ENCODE measurements at places on chromosomes 4 and X.

DNA sequence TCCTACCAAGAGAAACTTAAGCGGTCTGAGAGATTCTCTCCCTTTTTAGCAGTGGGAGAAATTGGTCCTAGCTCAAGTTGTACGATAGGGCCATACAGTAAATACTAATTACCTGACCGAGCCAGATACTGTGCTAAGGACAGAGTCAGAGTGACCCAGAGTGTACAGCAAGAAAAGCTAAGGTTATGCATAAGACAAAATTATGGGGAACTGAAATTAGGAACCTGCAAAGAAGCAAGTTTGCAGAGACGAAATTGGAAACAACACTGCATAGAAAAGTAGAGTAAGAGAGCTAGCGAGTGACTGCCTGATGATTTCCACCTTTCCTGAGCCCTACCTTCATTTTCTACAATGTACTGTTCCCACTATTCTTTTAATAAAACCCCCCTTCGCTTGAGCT lies 278.1 kb downstream of the NKX6-1 start:
- no peak for DNase-seq

DNA sequence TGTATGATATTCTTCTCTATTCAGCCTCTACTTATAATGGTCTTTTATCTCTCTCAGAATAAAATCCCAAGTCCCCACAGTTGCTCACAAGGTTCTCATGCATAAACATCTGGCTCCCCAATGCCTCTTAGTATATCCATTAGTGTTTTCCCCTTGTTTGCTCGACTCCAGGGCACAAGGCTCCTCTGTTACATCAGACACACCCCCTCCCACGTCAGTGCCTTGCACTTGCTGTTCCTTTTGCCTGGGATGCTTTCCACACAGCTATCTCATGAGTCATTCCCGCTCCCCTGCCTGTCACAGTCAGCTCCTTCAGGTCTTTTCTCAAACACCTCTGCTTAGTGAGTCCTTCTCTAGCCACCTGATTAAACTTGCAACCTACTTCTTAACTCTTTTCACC lies 260.2 kb downstream of the IL1RAPL1 start:
- DNase-seq: no peak

GRCh38 chr4:181004056-181004455 lies 1239.1 kb upstream of the TENM3 start:
- DNase-seq: no peak

- no peak for DNase-seq
Observed at GRCh38 chr4:6273661-6273990, 4.0 kb downstream of the WFS1 start.

GRCh38 chr4:188008377-188008776 lies 12.8 kb downstream of the ZFP42 start:
- no peak for DNase-seq

DNA sequence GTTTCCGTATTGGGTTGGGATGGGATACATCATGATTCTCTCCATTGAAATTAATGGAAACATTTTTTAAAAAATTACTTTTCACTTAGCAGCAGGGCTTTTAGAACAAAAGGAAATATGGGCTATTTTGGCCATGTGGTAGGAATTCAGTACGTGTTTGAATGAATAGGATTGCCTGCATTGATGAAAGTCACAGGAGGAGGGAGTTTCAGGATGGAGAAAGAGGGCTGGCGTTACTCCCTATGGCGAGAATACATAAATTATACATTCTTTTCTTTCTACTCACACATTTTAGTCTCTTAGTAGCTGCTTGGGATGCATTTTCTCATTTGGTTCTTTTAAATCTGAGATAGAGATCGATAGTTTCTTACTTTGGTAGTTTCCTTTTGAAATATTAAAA lies 100.3 kb upstream of the PDHA1 start:
- no peak for DNase-seq

DNA sequence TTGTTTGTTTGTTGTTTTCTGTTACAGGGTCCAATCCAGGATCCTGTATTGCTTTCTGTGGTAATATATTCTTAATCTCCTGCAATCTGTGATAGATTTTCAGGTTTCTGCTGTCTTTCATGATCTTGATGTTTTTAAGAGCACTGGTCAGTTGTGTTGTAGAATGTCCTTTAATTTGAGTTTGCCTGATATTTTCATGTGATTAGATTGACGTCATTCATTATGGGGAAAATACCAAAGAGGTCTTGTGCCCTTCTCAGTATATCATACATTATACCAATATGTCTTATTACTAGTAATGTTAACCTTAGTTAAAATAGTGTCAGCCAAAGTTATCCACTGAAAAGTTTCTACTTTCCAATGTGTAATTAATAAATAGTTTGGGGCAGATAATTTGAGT lies 929.3 kb downstream of the PCDH19 start:
- DNase-seq: no peak

GRCh38 chrX:34956916-34957315 lies 14.3 kb downstream of the FAM47B start:
- DNase-seq: no peak

DNA sequence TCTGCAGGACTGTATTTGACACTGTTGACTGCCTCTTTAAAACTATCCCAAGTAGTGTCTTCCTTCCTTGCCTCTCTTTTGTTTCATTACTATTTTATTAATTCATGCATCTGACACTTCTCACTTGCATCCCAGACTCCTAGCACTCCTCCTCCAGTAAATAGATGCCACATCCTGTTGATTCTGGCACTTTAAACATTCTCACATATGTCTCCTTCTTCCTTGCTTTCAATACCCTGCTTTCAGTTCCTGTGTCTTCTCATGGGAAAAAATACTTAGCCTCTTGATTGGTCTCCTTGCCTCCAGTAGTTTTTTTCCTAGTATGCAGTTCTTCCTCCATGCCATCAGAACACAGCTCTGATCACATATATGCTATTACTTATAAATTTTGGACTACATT lies 5.1 kb downstream of the RNF128 start:
- DNase-seq: no peak

DNA sequence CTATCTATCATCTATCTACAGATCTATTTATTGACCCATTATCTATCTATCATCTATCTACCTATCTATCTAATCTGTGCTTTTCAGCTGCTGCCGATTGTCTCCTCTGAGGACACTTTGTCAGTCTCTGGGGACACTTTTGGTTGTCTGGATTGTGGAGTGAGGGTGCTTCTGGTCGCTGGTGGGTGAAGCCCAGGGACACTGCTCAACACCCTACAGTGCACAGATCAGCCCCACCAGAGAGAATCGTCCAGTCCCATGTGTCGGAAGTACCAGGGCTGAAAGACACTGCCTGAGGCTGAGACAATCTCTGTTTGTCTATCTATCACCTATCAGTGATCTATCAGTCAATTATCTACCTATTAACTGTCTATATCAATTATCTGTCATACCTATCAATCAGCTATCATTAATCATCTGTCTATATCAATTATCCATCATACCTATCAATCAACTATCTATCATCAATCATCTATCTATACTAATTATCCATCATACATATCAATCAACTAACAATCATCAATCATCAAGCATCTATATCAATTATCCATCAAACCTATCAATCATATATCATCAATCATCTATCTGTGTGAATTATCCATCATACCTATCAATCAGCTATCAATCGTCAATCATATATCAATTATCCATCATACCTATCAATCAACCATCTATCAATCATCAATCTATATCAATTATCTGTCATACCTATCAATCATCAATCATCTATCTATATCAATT lies 70.0 kb upstream of the PPP2R3B start:
- DNase-seq: no peak

DNA sequence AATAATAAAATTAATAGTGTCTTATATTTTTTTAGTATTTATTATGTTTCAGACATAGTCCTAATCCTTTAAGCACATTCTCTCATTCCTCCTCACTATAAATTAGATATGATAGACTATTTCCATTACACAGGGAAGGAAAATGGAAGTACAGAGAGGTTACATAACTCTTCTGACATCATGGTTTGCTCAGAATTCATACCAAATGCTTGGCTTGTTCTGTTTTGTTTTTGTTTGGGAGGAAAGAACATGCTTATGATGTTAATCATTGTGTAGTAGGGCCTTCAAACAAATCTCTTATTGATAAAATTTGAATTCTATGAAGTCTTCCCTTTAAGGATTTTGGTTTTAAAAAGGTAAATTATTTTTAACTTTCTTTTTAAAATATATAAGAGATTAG lies 59.5 kb downstream of the RXFP1 start:
- DNase-seq: no peak

DNA sequence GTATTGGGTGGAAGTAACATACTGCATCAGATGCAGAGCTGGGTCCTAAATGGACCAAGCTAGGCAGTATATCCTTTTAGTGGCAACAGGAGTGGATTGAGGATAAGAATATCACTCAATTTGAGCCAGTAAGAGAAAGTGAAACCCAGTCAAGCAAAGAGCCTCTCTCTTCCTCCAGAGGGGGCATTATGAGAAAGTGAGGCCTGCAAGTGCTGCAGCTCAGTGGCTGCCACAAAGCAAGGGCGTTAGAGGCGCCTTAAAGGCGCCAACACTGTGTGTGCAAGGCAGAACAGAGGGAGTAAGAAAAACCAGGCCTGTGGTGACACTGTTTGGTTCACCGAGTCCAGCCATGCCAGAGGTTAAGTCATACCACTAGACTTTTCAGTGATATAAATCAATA lies 17.5 kb downstream of the STX18 start:
- peak; percentile 8 for DNase-seq

GRCh38 chrX:100819534-100819836 lies 706 bp upstream of the CSTF2 start:
- DNase-seq: no peak

GRCh38 chrX:54415534-54416350 lies 24.5 kb upstream of the TSR2 start:
- DNase-seq: no peak

DNA sequence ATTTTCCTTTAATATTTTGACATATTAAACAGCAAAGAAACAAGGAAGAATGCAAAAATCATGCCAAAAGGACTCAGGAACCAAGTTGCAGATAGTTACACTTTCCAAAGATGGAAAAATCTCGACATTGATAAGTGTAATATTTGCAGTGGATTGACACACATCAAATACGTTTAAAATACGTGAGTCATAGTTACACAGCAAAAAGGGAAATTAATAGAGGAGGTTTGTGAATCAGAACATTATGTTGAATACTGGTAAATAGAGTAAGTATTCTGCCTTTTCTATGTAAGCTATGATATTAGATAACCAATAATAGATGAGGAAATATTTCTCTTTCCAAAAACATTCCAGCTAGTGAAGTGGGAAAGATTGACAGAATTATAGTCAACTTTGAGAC lies 1761.3 kb upstream of the IGFBP7 start:
- DNase-seq: no peak

DNA sequence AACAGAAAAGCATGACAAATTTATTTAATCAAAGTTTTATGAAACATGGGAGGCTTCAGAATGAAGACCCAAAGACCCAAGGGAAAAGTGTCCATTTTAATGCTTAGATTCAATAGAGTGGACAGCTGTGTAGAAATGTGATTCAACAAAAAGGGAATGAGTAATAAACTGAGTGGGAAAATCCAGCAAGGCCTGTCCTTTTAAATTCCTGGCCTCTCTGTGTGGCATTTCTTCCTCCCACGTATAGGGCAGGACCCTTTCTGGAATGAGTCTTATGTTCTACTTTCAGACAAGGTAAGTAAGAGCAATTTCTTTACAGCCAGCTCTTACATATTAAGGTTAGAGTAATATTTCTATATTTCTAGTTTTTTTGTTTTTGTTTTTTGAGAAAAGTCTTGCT lies 14.5 kb downstream of the AASDH start:
- no peak for DNase-seq

DNA sequence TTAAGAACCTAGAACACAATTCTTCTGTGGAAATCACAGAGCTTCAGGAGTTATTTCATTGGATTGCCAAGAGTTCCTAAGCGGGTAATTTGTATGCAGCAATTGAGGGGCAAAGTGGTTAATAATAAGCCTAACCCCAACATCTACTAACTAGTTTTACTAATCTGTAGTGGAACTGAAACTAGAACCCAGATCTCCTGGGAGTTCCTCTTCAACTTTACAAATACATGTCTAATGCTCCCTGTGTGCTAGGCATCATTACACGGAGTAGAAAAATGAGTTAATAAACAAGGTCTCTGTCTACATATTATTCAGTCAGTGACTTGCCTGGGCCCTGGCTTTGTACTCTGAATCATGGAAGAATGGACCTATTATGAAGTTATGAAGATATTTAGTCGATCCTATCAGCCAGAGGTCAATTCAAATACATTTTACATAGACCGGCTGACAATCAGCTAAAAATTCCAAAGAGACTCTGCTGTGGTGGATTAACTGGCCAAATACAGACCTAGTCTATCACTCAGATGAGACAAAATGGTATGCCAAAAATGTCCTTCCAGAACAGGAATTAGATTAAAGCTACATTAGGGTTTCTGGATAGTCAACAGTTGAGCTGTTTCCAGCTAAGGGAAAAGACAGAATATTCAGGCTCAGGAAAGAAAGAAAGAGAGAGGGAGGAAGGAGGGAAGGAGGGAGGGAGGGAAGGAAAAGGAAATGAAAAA lies 326.0 kb downstream of the FBXW7 start:
- no peak for DNase-seq

DNA sequence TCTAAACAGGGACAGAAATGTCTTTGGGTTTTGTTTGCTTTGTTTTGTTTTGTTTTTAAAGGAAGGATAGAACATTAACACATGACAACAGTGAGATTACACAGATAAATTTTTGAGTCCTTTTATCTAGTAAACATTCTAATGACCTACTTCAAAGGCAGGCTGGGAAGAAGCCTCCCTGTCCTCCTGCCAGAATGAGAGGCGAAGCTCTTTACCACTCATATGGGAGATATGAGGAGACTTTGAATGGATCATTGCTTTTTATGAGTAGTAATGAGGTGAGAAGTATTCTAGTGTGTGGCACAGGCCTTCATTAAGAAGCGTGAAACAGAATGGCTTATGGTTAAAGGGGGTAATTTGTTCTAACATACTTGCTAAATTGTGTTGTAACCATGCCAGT lies 172.0 kb downstream of the FBXO8 start:
- no peak for DNase-seq

DNA sequence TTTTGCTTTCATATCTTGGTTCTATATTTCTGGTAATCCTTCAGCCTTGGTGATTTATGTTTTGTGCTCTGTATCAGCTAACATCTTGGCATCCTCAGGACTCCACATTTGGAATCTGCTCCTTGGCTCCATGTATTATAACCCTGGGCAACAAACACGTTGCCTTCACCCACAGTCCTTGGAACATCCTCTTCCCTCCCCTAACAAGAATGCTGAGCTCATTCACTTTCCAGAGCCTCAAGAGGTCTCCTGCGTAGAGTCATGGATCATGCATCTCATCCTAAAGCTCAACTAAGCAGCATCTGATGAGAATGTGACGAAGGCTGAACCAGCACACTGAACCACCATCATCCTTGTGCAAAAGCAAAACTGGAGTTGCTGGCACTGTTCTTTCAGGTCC lies 60.5 kb upstream of the C1GALT1C1 start:
- DNase-seq: no peak

GRCh38 chrX:3582451-3582850 lies 131.0 kb downstream of the PRKX start:
- no peak for DNase-seq

GRCh38 chr4:87804871-87805270 lies 5.5 kb downstream of the IBSP start:
- no peak for DNase-seq

Data from T-helper 9 cell (primary cell).